ENCODE measurements at places on chromosomes 16 and 17. TPM values are rescaled to one million over a fixed set of nuclear protein-coding genes. Genes with fewer than 3 reads are reported as not detected.
A peak's percentile ranks its signal among the peaks of the same experiment; 100 is the strongest.

LGALS9B gene
- polyA plus RNA-seq: 0.10 TPM

INCA1 gene
- 7.2 TPM for polyA plus RNA-seq

MYH13 gene
- 0.19 TPM for polyA plus RNA-seq

TMEM100 gene
- 68.9 TPM for polyA plus RNA-seq

C17orf78 gene
- polyA plus RNA-seq: 0.06 TPM

TBC1D28 gene
- polyA plus RNA-seq: not detected

PERCC1 gene
- polyA plus RNA-seq: not detected

GRCh38 chr16:71439523-71439922 lies 2.3 kb downstream of the TLE7 start:
- no peak for DNase-seq

DNA sequence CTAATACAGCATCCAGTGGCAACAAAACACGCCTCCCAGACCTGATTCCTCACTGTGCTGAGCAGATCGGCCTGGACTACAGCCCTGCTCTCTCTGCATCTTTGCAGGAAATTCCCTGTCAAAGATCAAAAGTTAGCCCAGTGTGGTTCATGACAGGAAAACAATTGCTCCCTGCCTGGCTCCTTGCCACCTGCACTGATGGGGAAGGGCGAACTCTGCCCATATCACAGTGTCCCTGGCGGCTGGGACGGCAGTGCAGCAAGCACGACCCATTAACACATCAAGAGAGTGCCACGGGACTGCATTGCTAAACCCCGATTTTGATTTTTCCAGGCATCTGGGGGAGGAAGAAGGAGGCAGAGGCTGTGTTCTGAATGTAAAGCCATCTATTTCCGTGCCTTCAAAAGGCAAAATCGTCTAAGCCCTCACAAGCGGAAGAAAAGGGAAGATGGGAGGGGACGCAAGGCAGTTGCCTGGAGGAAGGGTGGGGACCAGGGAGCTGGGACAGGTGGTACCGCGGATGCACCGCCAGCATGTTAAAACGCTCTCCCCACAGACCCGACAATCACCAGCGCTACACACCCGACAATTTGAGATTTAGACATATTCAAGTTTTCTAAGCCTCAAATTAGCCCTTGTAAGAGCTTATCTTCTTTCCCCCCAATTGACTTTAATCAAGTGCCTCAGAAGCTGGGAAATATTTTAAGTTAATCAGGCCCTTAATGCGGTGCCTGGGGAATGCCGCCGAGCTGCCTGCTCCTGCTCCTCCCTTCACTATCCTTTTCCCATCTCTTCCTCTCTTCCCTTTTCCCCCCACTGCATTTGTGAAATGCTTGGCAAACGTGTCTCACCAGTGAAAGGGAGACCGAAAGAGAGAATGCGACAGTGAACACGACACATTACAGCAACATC lies 238.8 kb upstream of the CDH5 start:
- peak; percentile 47 for DNase-seq

DNA sequence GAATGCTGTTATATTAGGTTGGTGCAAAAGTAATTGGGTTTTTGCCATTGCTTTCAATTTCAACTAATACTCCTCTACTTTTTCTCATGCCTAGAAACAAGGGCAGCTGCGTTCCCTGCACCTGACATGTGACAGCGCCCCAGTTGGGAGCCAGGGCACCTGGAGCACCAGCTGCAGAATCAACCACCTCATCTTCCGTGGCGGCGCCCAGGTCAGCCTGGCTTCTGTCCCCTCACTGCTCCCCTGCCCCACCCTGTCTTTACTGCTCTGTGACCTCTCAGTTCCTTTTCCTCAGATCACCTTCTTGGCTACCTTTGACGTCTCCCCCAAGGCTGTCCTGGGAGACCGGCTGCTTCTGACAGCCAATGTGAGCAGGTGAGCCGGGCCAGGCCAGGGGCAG lies 16.4 kb upstream of the ITGAD start:
- DNase-seq: no peak

DNA sequence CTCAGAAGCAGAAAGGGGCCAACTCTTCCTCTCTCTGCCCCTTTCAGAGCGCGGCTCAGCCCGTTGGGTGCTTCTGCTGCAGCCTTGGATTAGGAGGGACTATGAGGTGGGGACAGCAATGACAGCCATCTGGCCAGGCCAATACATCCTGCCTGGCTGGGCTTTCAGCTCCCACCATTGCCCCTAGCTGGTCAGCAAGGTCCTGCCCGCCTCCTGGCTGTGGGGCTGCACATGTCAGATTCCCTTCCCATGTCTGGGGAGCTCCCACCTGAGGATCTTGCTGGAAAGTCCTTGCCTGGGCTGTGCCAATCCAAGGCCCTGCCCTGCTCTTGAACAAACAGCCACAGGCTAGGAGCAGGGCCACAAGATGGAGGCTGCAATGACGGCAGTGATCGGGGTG lies 8.3 kb downstream of the TRIM65 start:
- no peak for DNase-seq

DNA sequence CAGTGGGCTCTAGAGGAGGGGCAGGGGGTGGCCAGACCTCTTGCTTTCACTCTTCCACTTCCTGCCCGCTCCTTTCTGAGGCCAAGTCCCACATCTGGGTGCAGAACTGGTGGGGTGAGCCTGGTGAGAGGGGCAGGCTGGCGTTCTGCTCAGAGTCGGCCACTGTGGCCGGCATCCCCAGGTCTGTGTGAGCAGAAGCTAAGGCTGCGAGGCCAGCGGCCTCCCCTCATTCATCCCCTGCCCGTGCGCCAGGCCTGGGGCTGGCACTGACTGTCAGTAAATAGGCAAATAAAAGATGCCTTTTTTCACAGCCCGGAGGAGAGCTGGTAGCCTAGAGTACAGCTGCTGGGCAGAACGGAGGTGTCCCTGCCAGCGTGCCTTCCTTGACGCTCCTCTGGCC lies 1.2 kb downstream of the DEF8 start:
- DNase-seq: no peak

GRCh38 chr16:56411624-56412023 lies 13.7 kb downstream of the AMFR start:
- no peak for DNase-seq

DNA sequence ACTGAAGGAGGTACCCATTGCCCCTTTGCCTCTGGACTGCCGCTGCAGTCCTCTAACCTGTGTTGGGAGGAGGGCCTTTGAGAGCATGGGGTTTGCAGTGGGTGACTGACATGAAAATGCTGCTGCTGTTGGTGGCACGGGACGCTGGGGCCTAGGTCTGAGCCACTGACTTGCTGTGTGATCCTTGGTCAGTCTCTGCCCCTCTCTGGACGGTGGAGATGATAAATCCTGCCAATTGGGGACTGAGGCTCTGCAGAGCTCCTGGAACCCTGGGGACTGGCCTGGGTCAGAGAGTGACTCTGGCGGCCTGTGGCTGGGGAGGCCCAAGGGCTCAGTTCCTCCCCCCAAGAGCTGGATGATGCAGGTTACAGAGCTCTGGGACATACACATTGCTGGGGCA lies 6.1 kb upstream of the PYDC1 start:
- DNase-seq: no peak

DNA sequence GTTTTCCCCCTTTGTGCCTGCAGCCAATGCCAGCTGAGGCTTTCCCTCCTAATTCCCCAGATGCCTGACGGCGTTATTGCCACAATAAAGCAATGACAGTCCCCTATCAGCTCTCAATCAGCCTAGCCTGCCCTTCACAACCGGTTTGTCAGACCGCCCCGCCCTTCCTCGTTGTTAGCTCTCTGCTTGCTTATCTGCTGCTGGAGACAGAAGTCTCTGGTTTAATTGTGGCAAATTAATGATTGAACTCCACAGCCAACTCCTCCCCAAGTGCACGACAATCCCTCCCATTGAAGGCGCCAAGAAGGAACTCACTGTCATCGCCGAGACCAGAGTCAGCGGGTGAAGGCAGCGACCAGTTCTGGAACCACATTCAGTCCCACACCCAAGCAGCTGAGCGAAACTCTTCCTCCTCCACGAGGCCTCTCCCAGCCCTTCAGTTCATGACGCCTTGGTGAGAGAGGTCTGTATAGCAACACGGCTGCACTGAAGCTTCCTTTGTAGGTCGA lies 474.4 kb downstream of the SLC39A11 start:
- peak; percentile 43 for DNase-seq

DNA sequence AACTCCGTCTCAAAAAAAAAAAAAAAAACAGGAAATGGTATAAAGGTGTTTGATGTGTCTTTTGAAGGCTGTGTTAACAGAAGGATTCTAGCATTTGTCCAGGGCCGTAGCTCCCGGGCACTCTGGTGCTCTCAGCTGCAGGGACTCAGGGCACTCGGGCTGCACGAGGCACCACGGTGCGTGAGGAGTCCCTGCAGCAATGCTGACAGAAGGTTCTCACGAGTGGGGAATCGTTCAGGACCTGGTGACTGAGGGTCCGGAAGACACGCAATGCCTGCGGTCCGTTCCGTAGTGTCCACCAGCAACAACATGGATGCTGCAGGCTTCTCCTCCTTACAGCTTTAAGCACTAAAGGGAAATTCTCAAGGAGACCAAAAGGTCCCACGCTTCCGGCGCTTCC lies 12.6 kb upstream of the FAAP100 start:
- DNase-seq: no peak

GRCh38 chr16:55076053-55076452 lies 145.4 kb downstream of the IRX5 start:
- DNase-seq: no peak

DNA sequence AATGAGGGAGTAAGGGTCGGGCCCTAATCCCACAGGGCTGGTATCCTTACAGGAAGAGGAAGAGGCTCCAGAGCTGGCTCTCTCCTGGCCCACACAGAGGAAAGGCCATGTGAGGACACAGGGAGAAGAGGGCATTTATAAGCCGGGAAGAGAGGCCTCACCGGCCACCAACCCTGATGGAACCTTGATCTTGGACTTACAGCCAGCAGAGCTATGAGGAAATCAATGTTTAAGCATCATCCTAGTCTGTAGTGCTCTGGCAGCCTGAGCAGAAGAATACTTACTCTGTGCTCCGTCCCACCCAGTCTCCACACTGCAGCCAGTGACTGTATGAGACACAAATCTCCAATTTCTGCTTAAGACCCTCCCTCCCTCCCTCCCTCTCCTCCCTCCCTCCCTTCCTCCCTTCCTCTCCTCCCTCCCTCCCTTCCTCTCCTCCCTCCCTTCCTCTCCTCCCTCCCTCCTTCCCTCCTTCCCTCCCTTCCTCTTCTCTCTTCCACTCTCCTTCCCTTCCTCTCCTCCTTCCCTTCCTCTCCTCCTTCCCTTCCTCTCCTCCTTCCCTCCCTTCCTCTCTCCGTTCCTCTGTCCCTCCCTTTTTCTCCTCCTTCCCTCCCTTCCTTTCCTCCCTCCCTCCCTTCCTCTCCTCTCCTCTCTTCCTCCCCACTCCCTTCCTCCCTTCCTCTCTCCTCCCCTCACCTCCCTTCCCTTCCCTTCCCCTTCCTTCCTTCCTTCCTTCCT lies 8.9 kb upstream of the TMEM220 start:
- no peak for DNase-seq

- no peak for DNase-seq
Observed at GRCh38 chr17:31490019-31490650, 98.7 kb downstream of the RAB11FIP4 start.

DNA sequence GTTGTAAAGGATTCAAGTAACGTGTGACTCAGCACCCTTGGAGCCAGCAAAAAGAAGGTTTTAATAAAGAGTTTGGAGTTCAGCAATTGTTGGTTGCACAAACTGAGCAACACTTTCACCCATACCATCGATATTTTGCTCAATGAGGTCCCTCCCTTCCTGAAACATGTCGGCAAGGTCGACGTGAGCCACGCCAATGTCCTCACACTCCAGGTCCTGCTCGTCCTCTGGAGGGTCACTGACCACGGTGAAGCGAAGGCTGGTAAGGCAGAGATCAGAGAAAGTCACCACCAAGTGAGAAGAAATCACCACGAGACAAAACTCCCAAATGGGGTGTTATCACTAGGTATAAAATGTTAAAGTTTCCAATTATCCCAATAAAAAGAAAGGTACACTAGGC lies 98.3 kb downstream of the RPGRIP1L start:
- DNase-seq: no peak

DNA sequence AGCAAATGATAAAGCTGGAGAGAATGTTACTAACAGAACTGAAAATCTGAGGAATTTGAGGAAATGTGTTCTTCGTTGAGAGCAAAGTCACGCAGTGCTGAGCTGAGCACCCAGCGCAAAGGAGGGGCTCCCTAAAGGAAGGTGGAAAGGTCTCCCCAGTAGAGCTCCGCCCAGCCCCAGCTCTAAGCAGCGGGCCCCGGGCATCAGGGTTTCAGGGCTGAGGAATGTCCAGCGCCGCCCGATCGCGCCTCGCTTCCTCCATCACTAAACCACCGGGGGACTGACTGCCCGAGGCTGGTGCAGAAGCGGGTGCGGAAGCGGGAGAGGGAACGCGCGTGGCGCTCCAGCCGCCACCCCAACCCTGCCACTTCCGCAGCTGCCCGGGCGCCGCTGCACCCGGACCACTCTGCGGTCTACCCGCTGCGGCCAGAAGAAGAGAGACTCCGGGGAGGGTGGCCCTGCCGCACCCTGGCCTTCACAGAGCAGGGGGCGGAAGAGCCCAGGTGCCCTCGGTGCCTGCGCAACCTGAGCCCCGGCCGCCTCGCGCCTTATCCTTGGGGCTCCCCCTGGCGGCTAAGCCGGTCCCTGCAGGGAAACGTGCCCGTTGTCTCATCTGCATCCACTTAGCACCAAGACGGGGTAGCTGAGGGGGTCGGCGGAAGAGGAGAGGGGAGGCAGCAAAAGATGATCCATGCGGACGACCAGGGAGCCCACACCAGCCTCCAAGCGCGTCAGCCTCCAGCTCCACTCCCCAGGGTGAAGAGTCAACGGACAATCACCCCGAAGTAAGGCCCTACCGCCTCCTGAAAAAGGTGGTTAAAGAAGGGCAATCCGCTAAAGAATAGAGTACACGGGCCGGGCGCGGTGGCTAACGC lies 12.4 kb upstream of the GUCY2D start:
- peak; percentile 53 for DNase-seq

GRCh38 chr16:57801809-57802340 lies 416 bp downstream of the KIFC3 start:
- no peak for DNase-seq
